ENCODE measurements at places on chromosomes 3 and 15.

DNA sequence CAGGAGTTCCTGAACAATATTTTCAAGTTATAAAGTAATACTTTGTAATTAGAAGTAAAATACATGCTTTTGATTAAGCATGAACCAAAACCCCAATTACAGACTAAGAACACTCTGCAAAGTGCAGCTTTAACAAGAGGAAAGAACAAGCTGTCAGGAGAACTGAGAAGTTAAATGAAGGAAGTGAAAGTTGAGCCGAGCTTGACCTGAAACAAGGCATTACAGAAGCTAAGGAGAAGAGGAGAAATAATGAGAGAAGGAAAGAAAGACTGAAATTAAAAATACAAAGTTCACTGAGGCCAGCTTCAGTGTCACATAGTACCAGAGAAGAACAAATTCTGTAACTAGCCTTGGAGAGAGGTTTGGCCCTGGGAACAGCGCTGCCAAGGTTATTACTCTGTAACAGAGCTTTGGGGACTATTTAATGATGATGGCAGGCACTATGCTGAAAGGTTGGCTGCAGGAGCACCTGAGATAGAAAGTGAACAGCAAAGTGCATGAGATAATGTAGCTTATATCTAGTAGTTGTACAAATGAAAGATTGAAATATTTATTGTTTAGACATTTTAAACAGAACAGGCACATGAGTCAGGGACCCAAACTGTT lies 241.9 kb upstream of the PEX5L start:
- DNase-seq = no peak

- DNase-seq = no peak
Observed at GRCh38 chr15:25901811-25902605, 38.9 kb upstream of the ATP10A start.

- no peak for DNase-seq
Observed at GRCh38 chr3:23659840-23660430, 145.8 kb upstream of the UBE2E1 start.

GRCh38 chr15:43249699-43250203 lies 17.0 kb downstream of the TGM5 start:
- no peak for DNase-seq

- DNase-seq = no peak
Observed at GRCh38 chr3:54647721-54648120, 280.1 kb downstream of the LRTM1 start.

DNA sequence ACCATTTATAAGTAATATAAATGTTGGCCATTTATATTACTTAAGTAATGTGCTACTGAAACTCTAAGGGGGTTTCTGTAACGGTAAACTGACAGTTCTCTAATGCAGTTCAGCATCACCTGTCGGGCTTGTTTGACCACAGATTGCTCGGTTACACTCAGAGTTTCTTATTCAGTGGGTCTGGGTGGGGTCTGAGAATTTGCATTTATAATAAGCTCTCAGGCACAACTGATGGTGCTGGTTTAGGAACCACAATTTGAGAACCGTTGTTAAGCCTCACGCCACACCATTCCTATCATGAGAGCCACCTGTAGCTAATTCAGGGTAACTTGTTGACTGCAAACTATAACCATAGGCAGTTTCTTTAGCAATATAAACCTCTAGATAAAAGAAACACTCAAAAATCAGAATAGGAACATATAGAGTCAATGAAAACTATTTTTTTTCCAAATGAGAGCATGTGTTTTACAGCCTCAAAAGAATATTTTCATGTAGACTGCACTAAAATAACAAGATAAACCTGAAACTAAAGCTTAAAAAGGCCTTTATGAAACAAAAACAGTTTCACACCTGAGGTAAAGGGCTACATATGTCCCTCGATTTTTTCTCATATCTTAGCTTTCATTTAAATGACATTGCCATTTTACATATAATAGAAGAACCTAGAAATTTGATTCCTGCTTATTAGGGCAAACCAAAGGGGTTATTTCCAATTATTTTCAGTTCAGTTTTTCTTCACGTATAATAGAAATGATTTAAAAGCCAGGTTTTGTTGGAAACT lies 604.8 kb downstream of the UNC13C start:
- DNase-seq = no peak

DNA sequence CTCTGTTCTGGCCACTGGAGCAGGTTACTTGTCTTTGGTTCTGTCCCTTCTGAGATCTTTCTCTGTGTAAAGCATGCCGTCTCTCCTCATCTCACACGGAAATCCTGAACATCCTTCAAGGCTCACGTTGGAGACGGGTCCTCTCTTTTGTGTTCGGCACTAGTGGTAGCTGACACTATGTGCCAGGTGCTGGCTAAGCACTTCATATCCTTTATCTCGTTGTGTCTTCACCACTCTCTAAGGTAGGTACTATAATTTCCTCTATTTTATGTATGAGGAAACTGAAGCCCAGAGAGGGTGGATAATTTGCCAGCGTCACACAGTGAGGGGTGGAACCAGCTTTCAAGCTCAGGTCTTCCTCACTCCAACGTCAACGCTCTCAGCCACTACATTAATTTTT lies 1.2 kb downstream of the IFT122 start:
- DNase-seq = no peak

DNA sequence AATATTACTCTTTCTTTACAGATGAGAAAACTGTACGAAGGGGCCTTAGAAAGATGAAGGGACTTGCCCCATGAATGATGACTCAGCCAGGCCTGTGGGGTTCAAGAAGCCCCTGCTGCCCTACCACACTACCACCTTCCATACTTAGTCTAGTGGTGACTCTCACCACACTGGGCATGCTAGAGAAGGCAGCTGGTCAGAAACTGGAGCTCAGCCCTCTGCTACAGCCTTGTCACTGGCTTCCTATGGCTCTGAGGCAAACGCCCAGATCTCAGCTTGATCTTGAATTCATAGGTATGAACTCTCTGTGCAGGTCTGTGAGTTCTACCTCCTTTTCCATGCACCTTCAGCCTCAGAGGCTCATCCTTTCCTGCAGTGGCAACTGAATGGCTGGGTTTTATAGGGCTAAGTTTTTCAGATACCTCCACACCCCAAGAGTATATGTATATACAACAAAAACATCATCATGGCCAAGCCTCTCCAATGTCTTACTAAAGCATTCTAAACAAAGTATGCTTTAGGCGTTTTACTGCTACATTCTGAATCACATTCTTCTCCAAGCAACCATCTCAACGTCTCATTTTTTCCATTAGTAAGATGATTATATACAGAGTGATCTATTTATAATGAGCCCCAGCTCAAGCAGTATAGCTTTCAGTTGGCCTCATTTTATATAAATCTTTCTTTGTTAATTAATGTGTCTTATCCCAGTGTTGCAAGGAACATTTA lies 234.1 kb downstream of the GREM1 start:
- no peak for DNase-seq

- DNase-seq = no peak
Observed at GRCh38 chr15:77823736-77824135, 191.0 kb upstream of the LINGO1 start.

GRCh38 chr3:9361691-9362388 lies 1.0 kb upstream of the THUMPD3 start:
- DNase-seq = no peak

GRCh38 chr3:126999383-126999782 lies 16.5 kb downstream of the PLXNA1 start:
- DNase-seq = peak; percentile 45

DNA sequence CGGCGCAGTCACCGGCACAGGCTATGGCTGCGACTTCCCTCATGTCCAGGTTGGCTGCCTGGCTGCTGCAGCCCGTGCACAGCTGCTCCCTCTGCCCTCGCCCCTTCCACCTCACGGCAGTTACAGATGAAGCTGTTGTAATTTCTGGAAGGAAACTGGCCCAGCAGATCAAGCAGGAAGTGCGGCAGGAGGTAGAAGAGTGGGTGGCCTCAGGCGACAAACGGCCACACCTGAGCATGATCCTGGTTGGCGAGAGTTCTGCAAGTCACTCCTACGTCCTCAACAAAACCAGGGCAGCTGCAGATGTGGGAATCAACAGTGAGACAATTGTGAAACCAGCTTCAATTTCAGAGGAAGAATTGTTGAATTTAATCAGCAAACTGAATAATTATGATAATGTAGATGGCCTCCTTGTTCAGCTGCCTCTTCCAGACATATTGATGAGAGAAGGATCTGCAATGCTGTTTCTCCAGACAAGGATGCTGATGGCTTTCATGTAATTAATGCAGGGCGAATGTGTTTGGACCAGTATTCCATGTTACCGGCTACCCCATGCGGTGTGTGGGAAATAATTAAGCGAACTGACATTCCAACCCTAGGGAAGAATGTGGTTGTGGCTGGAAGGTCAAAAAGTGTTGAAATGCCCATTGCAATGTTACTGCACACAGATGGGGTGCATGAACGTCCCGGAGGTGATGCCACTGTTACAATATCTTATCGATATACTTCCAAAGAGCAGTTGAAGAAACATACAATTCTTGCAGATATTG lies 13.2 kb upstream of the GNB4 start:
- DNase-seq = no peak

GRCh38 chr15:91263632-91264531 lies 163.8 kb downstream of the SV2B start:
- no peak for DNase-seq

DNA sequence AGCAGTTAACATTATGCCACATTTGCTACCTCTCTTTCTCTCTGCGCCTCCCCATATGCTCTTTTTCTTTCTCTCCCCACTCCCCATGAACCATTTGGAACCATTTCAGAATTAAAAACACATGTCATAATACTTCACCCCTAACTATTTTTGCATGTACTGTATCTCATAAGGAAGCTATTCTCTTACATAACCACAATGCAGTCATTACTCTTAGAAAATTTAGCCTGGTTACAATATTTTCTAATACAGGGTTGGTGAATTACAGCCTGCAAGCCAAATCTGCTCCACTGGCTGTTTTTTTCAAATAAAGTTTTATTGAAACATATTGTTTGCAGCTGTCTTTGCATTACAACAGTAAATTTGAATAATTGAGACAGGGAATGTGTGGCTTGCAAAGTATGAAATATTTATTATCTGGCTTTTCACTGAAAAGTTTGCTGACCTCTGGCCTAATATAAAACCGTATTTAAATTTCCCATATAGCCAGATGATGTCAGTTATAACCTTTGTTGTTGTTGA lies 62.8 kb downstream of the SGO1 start:
- no peak for DNase-seq

- DNase-seq = no peak
Observed at GRCh38 chr15:99124641-99125040, 19.8 kb downstream of the SYNM start.

DNA sequence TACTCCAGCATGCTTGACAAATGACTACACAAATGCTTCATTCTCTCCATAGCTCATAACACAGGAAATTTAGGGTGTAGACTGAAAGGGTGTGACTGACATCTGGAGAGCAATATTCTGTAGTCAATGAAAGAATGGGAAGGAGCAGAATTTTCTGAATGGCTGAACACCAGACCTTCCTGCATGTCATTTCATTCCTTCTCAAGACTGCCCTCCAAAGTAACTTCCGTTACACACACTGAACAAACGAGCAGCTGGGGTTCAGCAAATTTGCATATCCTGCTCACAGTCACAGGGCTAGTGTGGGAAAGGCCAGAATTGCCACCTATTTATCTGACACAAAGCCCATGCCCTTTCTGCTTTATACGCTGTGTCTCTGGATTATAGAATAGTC lies 325.0 kb upstream of the CFAP20DC start:
- no peak for DNase-seq

- DNase-seq = no peak
Observed at GRCh38 chr3:71997066-71997653, 212.2 kb upstream of the PROK2 start.

GRCh38 chr3:172369590-172370259 lies 78.5 kb downstream of the GHSR start:
- DNase-seq = no peak

DNA sequence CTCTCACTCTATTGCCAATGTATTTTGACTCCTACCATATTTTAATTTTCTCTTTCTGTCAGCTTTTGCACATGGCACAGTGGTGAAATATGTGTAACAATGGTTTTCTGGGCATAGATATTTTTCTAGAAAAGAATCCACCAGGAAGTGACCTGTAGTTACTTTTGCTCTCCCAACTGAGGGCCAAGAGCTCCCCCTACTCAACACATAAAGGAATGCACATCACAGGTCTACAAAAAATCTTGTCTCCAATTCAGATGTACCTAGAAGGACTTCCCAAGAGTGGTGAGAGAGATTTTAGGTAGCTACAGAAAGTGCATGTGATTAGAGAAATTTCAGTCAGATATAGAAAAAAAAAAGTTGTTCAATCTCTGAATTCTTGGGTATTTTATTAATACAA lies 15.6 kb downstream of the CPA3 start:
- DNase-seq = no peak

DNA sequence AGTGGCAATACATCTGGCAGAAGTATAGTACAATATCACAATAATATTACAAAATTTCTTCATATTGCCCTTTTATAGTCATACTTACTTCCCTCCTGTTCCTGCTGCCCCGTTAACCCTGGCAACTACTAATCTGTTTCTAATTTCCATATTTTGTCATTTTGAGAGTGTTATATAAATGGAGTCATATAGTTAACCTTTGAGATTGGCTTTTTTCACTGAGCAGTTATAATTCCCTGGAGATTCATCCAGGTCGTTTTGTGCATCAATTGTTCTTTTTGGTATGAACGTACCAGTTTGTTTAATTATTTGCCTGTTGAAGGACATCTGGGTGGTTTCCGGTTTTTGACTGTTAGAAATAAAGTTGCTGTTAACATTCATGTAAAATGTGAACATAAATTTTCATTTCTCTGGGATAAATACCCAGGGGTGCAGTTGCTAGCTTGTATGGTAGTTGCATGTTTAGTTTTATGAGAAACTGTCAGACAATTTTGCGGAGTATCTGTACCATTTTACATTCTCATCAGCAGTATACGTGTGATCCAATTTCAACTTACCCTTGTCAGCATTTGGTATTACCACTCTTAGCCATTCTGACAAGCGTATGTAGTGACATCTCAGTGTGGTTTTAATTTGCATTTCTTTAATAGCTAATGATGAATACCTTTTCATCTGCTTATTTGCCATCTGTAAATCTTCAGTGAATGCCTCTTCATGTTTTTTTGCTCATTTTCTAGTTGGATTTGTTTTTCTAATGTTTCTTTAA lies 32.2 kb upstream of the IL20RB start:
- DNase-seq = no peak

DNA sequence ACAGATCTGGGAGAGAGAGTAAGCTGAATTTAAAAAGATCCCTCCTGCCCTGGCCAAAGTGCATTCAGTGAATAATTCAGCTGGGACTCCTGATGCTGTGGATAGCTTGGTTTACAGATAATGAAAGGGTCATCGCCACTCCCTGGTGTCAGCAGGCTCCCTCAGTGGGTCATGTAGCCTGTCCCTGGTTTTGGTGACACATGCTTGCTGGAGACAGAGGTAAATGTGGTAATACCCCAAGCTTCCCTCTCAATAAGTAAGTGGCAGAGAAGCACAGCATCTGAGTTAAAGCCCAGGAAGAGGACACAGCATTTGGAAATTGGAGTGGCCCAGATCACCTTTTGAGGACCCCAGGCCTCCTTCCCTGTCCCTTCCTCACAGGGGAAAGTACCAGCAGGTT lies 1.8 kb downstream of the TMEM115 start:
- DNase-seq = no peak

DNA sequence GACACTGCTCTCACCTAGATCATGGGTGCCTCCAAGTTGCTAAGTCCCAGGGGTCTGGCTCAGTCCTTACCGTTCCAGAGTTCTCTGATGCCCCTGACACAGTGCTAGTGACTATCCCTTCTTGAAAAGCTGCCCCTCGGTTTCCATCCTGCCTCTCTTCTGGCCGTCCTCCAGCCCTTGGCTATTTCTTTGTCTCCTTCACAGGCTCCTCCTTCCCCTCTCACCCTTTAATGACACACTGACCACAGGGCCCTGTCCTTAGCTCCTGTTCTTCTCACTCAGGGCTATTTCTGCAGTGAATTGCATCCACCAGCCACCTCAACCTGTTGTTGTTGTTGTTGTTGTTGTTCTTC lies 31.1 kb downstream of the SLC28A1 start:
- no peak for DNase-seq

All from substantia nigra (tissue), 51 donors.